ENCODE measurements at places on chromosomes 7 and 10.
A peak's percentile ranks its signal among the peaks of the same experiment; 100 is the strongest.

DNA sequence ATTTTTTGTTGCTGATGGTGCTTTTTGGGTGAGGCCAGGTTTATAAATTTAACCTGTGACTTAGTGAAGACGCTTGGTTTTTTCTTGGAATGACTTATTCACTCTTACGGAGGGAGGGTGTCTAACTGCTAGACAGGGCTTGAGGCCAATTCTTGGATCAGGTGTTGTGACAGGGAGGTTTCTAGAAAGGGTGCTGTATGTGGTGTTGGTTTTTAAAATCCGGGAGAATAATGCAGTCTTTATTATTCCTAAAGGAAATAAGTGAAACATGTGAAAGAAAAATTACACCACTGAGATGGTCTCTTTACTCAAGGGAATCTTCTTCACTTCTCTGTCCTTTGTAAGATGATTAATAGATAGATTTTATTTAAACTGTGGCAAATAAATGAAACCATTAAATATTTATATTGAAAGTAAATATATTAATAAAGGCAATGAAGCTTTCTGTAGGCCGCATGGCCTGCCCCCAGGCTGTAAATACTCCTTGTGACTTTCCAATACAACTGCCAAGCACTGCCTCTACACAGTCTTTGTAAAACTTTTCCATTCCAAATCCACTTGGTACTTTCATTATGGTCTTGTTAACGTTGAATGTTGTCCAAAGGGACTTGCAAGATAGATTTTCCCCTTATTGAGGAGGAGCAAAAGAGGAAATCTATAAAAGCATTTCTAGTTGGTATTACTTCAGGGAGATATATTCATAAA lies 323.1 kb downstream of the SUGCT start:
- H3K27ac ChIP-seq, result no peak overlapping the region
- no peaks in the 10 kb centered on the region for H3K36me3 ChIP-seq
- no peak overlapping the region for H3K4me3 ChIP-seq
- H3K4me1 ChIP-seq, result no peaks in the 10 kb centered on the region
- no peak for DNase-seq
- no peaks in the 10 kb centered on the region for H3K27me3 ChIP-seq

GRCh38 chr7:70694434-70694970 lies 437.4 kb upstream of the GALNT17 start:
- peaks cover 2% of the 10 kb centered on the region for H3K36me3 ChIP-seq
- no peak overlapping the region for H3K27ac ChIP-seq
- H3K4me3 ChIP-seq, result peak overlapping the region; percentile 96
- no peak for DNase-seq
- peaks cover 9% of the 10 kb centered on the region for H3K27me3 ChIP-seq
- H3K4me1 ChIP-seq, result peaks cover 10% of the 10 kb centered on the region

DNA sequence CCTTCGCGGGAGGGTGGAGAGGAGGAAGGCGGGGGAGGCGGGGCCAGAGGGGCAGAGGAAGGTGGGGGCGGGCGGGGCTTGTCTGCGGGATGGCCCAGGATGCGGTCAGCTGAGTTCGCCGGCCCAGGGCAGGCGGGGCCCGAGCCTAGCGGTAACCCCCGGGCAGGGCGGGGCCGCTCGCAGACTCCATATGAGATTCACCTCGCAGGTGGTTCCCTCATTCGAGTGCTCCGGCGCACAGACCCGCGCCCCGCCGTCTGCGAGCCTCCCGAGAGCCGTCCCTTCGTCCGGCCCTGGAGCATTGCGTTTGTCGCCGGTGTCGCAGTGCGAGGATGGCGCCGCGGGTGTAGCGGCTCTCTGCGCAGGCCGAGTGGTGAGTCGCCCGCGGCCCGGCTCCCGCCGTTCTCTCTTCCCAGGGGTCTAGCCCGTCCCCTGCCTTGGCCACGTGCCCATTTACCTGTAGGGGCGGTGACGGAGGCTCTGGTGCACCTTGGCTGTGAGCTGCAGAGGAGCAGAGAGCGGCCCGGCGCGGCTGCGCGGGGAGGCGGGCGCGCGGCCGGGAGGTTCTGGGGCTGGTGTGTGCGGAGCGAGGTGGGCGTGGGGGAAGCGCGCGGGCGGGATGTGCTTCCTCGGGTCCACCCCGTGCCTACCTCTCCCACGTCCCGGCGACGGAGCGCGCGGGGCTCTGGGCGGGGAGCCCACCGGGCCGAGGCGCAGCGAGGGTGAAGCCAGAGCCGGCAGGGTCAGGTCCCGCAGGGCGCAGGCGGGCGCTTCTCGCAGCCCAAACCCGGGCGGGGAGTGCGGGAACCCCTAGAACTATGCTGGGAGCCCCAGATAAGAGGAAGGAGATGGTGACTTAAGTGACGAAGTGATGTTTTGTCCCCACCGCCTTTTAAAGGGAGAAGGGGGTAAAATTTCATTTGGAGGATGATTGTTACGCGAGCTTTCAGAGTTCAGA lies at the start of gene UPP1:
UPP1 (plus strand) TSS at position 220 of the 958 bp plus-strand sequence. CDS start 5,519 bp downstream, outside the sequence.
- peak within 1 kb of the TSS; percentile 91 for H3K27ac ChIP-seq
- DNase-seq, result peak; percentile 88
- peaks cover 2% of the 10 kb centered on the region for H3K36me3 ChIP-seq
- peak within 1 kb of the TSS; percentile 91 for H3K4me3 ChIP-seq
- H3K27me3 ChIP-seq, result no peaks in the 10 kb centered on the region
- H3K4me1 ChIP-seq, result peaks cover 58% of the 10 kb centered on the region

GRCh38 chr10:12588091-12588860 lies 238.9 kb downstream of the CAMK1D start:
- H3K4me3 ChIP-seq, result peak overlapping the region; percentile 93
- peaks cover 3% of the 10 kb centered on the region for H3K36me3 ChIP-seq
- peaks cover 36% of the 10 kb centered on the region for H3K4me1 ChIP-seq
- DNase-seq, result no peak
- no peaks in the 10 kb centered on the region for H3K27me3 ChIP-seq

- no peak for DNase-seq
- H3K4me3 ChIP-seq, result no peak overlapping the region
Observed at GRCh38 chr10:123870260-123870659, 21.3 kb downstream of the CPXM2 start.

- H3K36me3 ChIP-seq, result no peaks in the 10 kb centered on the region
- DNase-seq, result no peak
- no peak overlapping the region for H3K4me3 ChIP-seq
Observed at GRCh38 chr7:94406696-94407095, 12.0 kb downstream of the COL1A2 start.

GRCh38 chr7:140010194-140010895 lies 52.4 kb downstream of the PARP12 start:
- DNase-seq, result no peak
- no peak overlapping the region for H3K27ac ChIP-seq
- peaks cover 9% of the 10 kb centered on the region for H3K36me3 ChIP-seq
- no peak overlapping the region for H3K4me3 ChIP-seq

DNA sequence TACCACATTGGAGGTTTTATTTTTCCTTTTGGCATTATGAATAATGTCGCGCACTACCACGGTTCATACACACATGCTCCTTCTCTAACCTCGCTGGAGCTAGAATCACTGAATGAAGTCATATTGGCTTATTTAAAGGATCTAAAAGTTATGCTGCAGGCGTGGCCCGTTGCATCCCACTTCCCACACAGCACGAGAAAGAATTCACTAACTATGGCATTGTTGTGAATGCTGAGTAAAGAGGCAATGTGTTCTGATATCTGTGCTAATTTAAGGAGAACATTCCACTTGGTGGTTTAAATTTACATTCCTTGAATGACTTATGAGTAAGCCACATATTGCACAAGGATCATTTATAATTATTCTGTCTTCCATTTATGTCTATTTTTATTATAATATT lies 20.7 kb downstream of the TCERG1L start:
- H3K27ac ChIP-seq, result no peak overlapping the region
- no peaks in the 10 kb centered on the region for H3K4me1 ChIP-seq
- H3K27me3 ChIP-seq, result no peaks in the 10 kb centered on the region
- DNase-seq, result no peak
- no peaks in the 10 kb centered on the region for H3K36me3 ChIP-seq

GRCh38 chr10:125549653-125550052 lies 133.3 kb downstream of the TEX36 start:
- no peaks in the 10 kb centered on the region for H3K4me1 ChIP-seq
- DNase-seq, result no peak
- no peaks in the 10 kb centered on the region for H3K36me3 ChIP-seq
- H3K27ac ChIP-seq, result no peak overlapping the region
- H3K27me3 ChIP-seq, result no peaks in the 10 kb centered on the region
- no peak overlapping the region for H3K4me3 ChIP-seq

GRCh38 chr7:111527545-111527944 lies 34.7 kb downstream of the IMMP2L start:
- no peak overlapping the region for H3K4me3 ChIP-seq
- peaks cover 4% of the 10 kb centered on the region for H3K36me3 ChIP-seq
- H3K27me3 ChIP-seq, result no peaks in the 10 kb centered on the region
- peaks cover 11% of the 10 kb centered on the region for H3K4me1 ChIP-seq
- H3K27ac ChIP-seq, result no peak overlapping the region
- no peak for DNase-seq

DNA sequence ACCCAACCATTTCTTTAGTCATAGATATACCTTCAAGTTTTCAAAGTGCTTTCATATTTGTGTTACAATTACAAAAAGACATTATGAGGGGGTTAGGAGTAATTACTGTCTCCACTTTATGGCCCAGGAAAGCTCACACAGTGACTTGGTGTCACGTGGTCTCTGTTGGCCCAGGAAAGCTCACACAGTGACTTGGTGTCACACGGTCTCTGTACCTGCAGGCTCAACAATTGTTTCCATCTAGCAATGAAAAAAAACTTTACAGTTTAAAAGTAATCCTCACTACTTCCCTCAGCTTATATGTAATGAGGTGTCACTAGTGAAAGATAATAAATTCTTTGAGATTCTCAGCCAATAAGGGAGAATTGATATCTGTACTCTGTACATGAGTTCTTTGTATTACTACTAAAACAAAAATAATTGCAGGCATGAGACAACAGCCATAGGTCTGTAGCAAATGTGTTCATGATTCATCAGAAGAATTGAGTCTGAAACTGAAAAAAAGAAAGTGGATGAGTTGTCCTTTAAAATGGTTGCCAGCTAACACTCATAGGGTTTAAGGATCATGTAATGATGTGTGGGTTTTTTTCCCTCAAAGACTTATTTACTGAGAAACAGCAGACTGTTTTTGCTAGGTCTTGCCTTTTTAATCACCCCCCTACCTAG lies 10.9 kb downstream of the OGDH start:
- no peak for DNase-seq
- H3K4me3 ChIP-seq, result peak overlapping the region; percentile 50
- H3K27me3 ChIP-seq, result no peaks in the 10 kb centered on the region
- peaks cover 5% of the 10 kb centered on the region for H3K36me3 ChIP-seq
- H3K27ac ChIP-seq, result peak overlapping the region; percentile 98
- H3K4me1 ChIP-seq, result peaks cover 69% of the 10 kb centered on the region

GRCh38 chr7:27184337-27185012 lies 557 bp downstream of the HOXA11 start:
- peak overlapping the region; percentile 85 for H3K4me3 ChIP-seq
- peak; percentile 10 for DNase-seq
- H3K4me1 ChIP-seq, result peaks cover 37% of the 10 kb centered on the region
- peaks cover 77% of the 10 kb centered on the region for H3K27me3 ChIP-seq
- H3K27ac ChIP-seq, result peak overlapping the region; percentile 73

- H3K4me3 ChIP-seq, result no peak overlapping the region
- H3K27ac ChIP-seq, result no peak overlapping the region
- H3K4me1 ChIP-seq, result no peaks in the 10 kb centered on the region
- no peaks in the 10 kb centered on the region for H3K27me3 ChIP-seq
- no peak for DNase-seq
Observed at GRCh38 chr7:40571796-40572195, 437.0 kb downstream of the SUGCT start.

- H3K4me3 ChIP-seq, result peak overlapping the region; percentile 75
- H3K4me1 ChIP-seq, result peaks cover 50% of the 10 kb centered on the region
- H3K27me3 ChIP-seq, result peaks cover 62% of the 10 kb centered on the region
- DNase-seq, result no peak
- H3K36me3 ChIP-seq, result peaks cover 15% of the 10 kb centered on the region
Observed at GRCh38 chr7:101165958-101166647, 734 bp upstream of the VGF start.

GRCh38 chr10:95661818-95662217 lies 5.3 kb upstream of the ALDH18A1 start:
- no peaks in the 10 kb centered on the region for H3K27me3 ChIP-seq
- H3K36me3 ChIP-seq, result no peaks in the 10 kb centered on the region
- no peak for DNase-seq
- peak overlapping the region; percentile 88 for H3K27ac ChIP-seq
- peaks cover 1% of the 10 kb centered on the region for H3K4me1 ChIP-seq

DNA sequence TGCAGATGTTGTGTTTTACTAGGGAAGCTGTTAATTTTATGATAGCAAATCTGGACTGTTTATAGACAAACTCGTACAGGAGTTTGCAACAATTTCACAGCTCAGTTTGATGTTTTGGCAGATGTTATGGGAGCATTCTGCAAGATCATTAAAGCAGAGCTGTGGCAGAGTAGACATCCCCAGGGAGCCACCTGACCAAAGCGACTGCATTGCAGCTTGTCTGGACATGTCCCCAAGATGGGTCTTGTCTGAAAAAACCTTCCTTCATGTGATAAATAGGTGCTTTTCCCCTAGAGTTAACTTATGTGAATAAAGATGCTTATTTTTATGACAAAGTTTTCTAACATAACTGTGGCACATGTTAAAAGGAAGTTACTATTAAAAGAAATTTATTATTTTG lies 91.2 kb upstream of the GPR141 start:
- H3K4me3 ChIP-seq, result no peak overlapping the region
- DNase-seq, result no peak
- peaks cover 28% of the 10 kb centered on the region for H3K27me3 ChIP-seq
- no peak overlapping the region for H3K27ac ChIP-seq
- H3K4me1 ChIP-seq, result no peaks in the 10 kb centered on the region

GRCh38 chr10:58027426-58027825 lies 240.3 kb downstream of the IPMK start:
- H3K27ac ChIP-seq, result no peak overlapping the region
- no peak for DNase-seq
- H3K4me1 ChIP-seq, result no peaks in the 10 kb centered on the region
- H3K4me3 ChIP-seq, result no peak overlapping the region

GRCh38 chr7:95200741-95201140 lies 123.6 kb downstream of the PON1 start:
- peaks cover 9% of the 10 kb centered on the region for H3K27me3 ChIP-seq
- no peak overlapping the region for H3K4me3 ChIP-seq
- H3K4me1 ChIP-seq, result peaks cover 2% of the 10 kb centered on the region
- no peak for DNase-seq
- no peaks in the 10 kb centered on the region for H3K36me3 ChIP-seq
- H3K27ac ChIP-seq, result no peak overlapping the region

GRCh38 chr7:79458796-79459195 lies 5.3 kb upstream of the MAGI2 start:
- DNase-seq, result no peak
- no peak overlapping the region for H3K27ac ChIP-seq
- H3K36me3 ChIP-seq, result no peaks in the 10 kb centered on the region
- H3K4me1 ChIP-seq, result no peaks in the 10 kb centered on the region
- no peak overlapping the region for H3K4me3 ChIP-seq

DNA sequence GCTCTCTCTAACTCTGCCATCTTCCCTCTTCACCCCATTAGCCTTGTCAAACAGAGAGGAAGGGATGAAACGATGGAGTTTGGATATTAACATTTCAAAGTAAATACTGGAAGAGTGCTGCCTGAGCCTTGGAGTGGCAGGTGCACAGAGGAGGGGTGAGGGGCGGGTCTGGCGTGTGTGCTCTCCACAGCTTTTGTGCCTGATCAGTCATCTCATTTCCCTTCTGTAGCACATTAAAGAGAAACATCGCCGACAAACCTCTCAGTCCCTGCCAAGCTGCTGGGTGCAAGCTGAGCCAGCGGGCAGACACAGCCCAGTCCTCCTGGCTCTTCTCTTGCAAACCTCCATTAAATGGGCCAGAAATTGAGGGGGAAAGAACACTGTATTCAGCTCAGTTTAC lies 76.2 kb downstream of the SLIT1 start:
- H3K27ac ChIP-seq, result no peak overlapping the region
- no peak for DNase-seq
- peaks cover 2% of the 10 kb centered on the region for H3K36me3 ChIP-seq
- H3K4me1 ChIP-seq, result peaks cover 9% of the 10 kb centered on the region
- H3K27me3 ChIP-seq, result peaks cover 48% of the 10 kb centered on the region
- H3K4me3 ChIP-seq, result no peak overlapping the region

Data from T-helper 17 cell (primary cell).